CD4-positive, alpha-beta T cell (primary cell): ENCODE measurements at places on chromosomes 4 and X.

GRCh38 chrX:40201329-40201885 lies 103.6 kb upstream of the BCOR start:
- H3K4me3 ChIP-seq = no peak overlapping the region
- peak; percentile 33 for DNase-seq
- H3K27ac ChIP-seq = no peak overlapping the region

GRCh38 chr4:73222466-73223257 lies 35.9 kb downstream of the ANKRD17 start:
- no peaks in the 10 kb centered on the region for H3K36me3 ChIP-seq
- peak overlapping the region; percentile 65 for H3K4me3 ChIP-seq
- peak; percentile 19 for DNase-seq
- H3K27ac ChIP-seq = peak overlapping the region; percentile 90
- no peaks in the 10 kb centered on the region for H3K27me3 ChIP-seq

DNA sequence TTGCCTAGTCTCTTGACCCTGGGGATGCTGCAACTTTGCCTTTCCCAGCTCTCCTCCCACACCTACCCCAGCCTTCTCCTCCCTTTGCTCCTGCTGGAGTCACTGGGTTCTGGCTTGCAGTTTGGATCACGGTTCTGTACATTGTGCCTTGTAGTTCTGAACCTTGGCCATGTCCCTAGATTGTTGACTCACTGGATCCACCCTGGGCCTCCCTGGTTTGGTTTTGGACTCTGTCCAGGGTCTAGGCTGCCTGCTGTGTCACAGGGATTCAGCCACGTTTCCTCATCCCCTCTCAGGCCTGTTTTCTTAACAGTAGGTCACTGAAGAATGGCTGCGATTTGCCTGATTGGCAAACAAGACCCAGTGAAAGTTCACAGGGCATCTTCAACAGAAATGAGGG lies 11.5 kb upstream of the GABRE start:
- H3K36me3 ChIP-seq = no peaks in the 10 kb centered on the region
- no peaks in the 10 kb centered on the region for H3K27me3 ChIP-seq
- H3K4me1 ChIP-seq = no peaks in the 10 kb centered on the region
- DNase-seq = no peak
- no peak overlapping the region for H3K4me3 ChIP-seq

DNA sequence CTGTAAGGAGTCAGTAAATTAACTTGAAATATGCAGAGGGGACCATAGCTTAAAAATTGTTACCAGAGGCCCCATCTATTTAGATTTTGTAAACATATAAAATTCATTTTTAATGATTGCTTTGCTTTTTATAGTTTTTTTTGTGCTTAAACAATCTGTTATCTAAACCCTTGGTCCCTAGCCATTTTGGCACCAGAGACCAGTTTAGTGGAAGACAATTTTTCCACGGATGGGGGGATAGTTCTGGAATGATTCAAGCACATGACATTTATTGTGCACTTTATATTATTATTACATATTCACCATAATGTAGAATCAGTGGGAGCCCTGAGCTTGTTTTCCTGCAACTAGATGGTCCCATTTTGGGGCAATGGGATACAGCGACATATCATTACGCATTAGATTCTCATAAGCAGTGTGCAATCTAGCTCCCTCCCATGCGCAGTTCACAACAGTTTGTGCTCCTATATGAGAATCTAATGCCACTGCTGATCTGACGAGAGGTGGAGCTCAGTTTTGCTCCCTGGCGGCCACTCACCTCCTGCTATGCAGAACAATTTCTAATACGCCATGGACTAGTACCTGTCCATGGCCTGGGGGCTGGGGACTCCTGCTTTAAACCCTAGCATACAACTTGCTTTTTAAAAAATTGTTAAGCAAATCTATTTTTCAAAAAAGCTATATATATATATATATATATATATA lies 5.9 kb downstream of the ZXDA start:
- no peaks in the 10 kb centered on the region for H3K27me3 ChIP-seq
- H3K4me1 ChIP-seq = peaks cover 12% of the 10 kb centered on the region
- DNase-seq = no peak
- H3K4me3 ChIP-seq = no peak overlapping the region
- no peaks in the 10 kb centered on the region for H3K36me3 ChIP-seq
- H3K27ac ChIP-seq = no peak overlapping the region

DNA sequence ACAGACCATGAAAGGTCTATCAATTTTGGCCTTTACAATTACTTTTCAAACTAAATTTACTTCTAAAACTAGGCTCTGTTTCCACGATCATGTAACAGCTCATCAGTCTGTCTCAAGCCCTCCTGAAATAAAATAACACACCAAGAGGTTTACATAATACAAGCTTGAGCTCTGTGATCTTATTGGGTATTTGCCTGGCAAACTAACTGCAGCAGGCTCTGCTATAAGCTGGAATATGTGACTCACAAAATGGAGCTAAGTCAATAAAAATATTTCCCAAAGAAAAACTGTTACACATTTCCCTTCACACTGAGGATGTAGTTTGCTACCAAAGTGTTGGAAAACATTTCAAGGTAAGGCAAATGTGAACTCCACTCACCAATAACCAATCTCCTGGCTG lies 94.7 kb upstream of the GPM6B start:
- H3K4me3 ChIP-seq = no peak overlapping the region
- H3K36me3 ChIP-seq = no peaks in the 10 kb centered on the region
- H3K27me3 ChIP-seq = no peaks in the 10 kb centered on the region

GRCh38 chr4:116332508-116332907 lies 752.9 kb downstream of the TRAM1L1 start:
- H3K36me3 ChIP-seq = no peaks in the 10 kb centered on the region
- no peak for DNase-seq
- H3K4me1 ChIP-seq = no peaks in the 10 kb centered on the region

- H3K27me3 ChIP-seq = no peaks in the 10 kb centered on the region
- DNase-seq = no peak
- H3K27ac ChIP-seq = no peak overlapping the region
- H3K4me3 ChIP-seq = no peak overlapping the region
These were observed 55.5 kb upstream of the TENM3 start for GRCh38 chr4:182187674-182188073.

- H3K36me3 ChIP-seq = no peaks in the 10 kb centered on the region
- no peak for DNase-seq
- H3K4me3 ChIP-seq = no peak overlapping the region
- H3K27me3 ChIP-seq = no peaks in the 10 kb centered on the region
These were observed 404.0 kb downstream of the PPARGC1A start for GRCh38 chr4:23485801-23486200.

GRCh38 chr4:96009427-96010119 lies 169.7 kb downstream of the PDHA2 start:
- no peak overlapping the region for H3K27ac ChIP-seq
- no peaks in the 10 kb centered on the region for H3K27me3 ChIP-seq
- DNase-seq = no peak
- H3K36me3 ChIP-seq = no peaks in the 10 kb centered on the region

GRCh38 chrX:97806238-97806637 lies 922.5 kb downstream of the RPA4 start:
- DNase-seq = no peak
- no peaks in the 10 kb centered on the region for H3K27me3 ChIP-seq
- no peaks in the 10 kb centered on the region for H3K36me3 ChIP-seq
- no peak overlapping the region for H3K27ac ChIP-seq

- H3K4me3 ChIP-seq = no peak overlapping the region
- H3K27ac ChIP-seq = no peak overlapping the region
- H3K36me3 ChIP-seq = no peaks in the 10 kb centered on the region
- H3K27me3 ChIP-seq = no peaks in the 10 kb centered on the region
- DNase-seq = no peak
These were observed 88.0 kb upstream of the MAGEB18 start for GRCh38 chrX:26050099-26050498.

- peaks cover 22% of the 10 kb centered on the region for H3K4me1 ChIP-seq
- H3K36me3 ChIP-seq = peaks cover 17% of the 10 kb centered on the region
- no peak overlapping the region for H3K4me3 ChIP-seq
- H3K27me3 ChIP-seq = no peaks in the 10 kb centered on the region
These were observed 41.0 kb downstream of the MAP7D3 start for GRCh38 chrX:136210243-136210642.

DNA sequence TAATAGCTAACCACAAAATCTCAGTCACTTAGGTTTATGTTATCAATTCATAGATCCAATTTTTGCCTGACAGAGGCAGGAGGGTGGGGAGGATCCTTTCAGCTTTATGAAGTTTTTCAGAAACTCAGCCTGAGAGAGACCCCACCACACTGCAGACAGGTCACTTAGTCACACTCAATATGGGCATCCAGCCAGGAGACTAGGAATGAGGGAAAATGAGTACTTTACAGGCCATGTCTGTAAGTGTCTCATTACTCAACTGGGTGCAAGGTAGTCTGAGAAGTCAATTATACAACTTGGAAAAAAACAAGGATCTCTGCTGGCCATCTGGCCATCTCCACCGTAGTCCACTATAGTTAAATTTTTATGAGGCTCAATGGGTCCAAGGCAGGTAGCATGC lies 365.9 kb downstream of the INPP4B start:
- no peak overlapping the region for H3K4me3 ChIP-seq
- no peak overlapping the region for H3K27ac ChIP-seq
- no peaks in the 10 kb centered on the region for H3K27me3 ChIP-seq
- DNase-seq = no peak
- H3K4me1 ChIP-seq = no peaks in the 10 kb centered on the region
- H3K36me3 ChIP-seq = no peaks in the 10 kb centered on the region

GRCh38 chr4:82561786-82562563 lies at the start of gene TMEM150C:
TMEM150C (minus strand) TSS chr4:82561988; CDS start chr4:82504657, 57,331 bp downstream.
- H3K4me1 ChIP-seq = peaks cover 7% of the 10 kb centered on the region
- no peak within 1 kb of the TSS for H3K4me3 ChIP-seq
- no peak within 1 kb of the TSS for H3K27ac ChIP-seq

DNA sequence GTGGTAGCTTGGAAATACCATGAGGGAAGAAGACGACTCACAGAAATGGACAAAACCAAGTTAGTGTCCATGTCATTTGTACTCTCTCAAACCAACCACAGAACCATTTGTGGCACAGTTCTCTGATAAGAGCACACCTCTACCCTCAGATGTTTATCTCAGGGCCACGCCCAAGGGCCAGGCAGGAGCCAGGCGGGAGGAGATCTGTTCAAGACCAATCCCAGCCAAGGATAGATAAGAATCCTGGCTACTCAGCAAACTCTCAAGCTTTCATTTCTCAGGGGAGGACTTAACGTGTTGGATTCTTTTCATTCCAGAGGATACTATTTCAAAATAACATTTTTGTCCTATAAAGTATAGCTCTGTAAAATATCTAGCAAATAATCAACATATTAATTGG lies 95.0 kb downstream of the NYX start:
- no peaks in the 10 kb centered on the region for H3K27me3 ChIP-seq
- H3K4me3 ChIP-seq = no peak overlapping the region
- H3K27ac ChIP-seq = no peak overlapping the region
- DNase-seq = no peak

- no peaks in the 10 kb centered on the region for H3K36me3 ChIP-seq
- no peak overlapping the region for H3K4me3 ChIP-seq
- DNase-seq = no peak
- H3K27me3 ChIP-seq = peaks cover 8% of the 10 kb centered on the region
- H3K4me1 ChIP-seq = no peaks in the 10 kb centered on the region
These were observed 42.2 kb upstream of the SORCS2 start for GRCh38 chr4:7150036-7150635.

- peaks cover 13% of the 10 kb centered on the region for H3K4me1 ChIP-seq
- H3K4me3 ChIP-seq = peak within 1 kb of the TSS; percentile 54
- H3K27me3 ChIP-seq = peaks cover 36% of the 10 kb centered on the region
- DNase-seq = peak; percentile 49
- H3K36me3 ChIP-seq = no peaks in the 10 kb centered on the region
These were observed at the start of gene CFAP299 for GRCh38 chr4:80335554-80336358. CFAP299 (plus strand) TSS chr4:80335730.

DNA sequence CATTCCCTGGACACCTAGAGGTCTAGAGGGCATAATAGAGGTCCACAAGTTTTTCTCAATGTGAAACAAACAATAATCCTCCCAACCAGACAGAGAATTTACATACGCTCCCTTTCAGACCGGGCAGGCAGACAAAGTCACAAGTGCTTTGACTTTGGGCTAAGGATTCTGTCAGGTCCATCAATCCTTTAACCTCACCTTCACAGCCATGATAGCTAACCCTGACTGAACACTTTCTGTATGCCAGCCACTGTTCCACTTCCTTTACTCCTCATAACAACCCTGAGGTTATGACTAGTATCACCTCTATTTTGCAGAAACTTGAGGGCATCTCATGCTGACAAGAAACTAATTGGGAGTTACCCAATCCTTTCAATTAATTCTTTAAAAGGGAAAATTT lies 118.8 kb upstream of the AFF2 start:
- peak; percentile 38 for DNase-seq
- no peaks in the 10 kb centered on the region for H3K27me3 ChIP-seq
- no peaks in the 10 kb centered on the region for H3K36me3 ChIP-seq
- H3K4me1 ChIP-seq = peaks cover 21% of the 10 kb centered on the region

DNA sequence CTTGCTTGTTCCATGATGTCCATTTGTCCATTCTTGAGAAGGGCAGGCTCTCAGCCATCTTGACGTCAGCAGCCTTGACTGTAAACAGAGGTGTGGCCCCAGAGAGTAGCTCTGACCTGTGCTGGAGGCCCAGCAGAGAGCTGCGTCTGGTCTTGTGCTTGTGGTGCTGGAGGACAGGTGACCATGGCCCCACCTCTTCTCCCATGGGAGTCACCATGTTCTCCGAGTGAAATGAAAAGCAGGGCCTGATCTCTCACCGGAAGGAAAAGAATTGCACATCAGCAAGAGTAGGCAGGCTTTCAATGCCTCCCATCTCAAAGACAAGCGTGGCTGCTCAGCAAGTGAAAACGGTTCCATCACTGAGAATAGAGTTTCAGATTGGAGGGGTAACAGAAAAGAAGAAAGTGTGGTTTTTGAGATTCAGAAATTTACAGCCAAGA lies 11.5 kb downstream of the PARM1 start:
- no peak for DNase-seq
- no peak overlapping the region for H3K27ac ChIP-seq
- H3K4me3 ChIP-seq = no peak overlapping the region
- no peaks in the 10 kb centered on the region for H3K27me3 ChIP-seq
- no peaks in the 10 kb centered on the region for H3K36me3 ChIP-seq

DNA sequence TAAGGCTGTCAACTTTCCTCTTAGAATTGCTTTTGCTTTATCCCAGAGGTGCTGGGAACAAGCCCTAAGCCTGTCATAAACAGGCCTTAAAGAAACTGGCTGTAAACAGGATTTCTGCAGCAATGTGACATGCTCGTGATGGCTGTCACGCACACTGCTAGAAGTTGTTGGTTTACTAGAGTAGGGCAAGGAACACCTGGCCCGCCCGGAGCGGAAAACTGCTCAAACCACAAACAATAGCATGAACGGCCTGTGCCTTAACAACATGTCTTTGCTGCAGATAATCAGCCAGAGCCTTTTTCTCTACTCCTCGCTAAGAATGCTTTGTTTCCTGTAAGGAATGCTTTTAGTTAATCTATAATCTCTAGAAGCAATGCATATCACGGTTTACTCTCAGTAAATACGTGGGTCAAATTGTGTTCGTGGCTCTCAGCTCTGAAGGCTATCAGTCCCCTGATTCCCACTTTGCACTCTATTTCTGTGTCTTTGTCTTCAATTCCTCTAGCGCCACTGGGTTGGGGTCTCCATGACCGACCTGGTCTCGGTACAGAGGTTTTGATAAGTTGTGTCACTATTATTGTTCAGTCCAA lies 318.3 kb downstream of the GLUD2 start:
- no peak overlapping the region for H3K27ac ChIP-seq
- no peaks in the 10 kb centered on the region for H3K4me1 ChIP-seq
- H3K27me3 ChIP-seq = no peaks in the 10 kb centered on the region
- H3K36me3 ChIP-seq = no peaks in the 10 kb centered on the region

GRCh38 chrX:46837558-46838485 lies 979 bp downstream of the RP2 start:
- no peaks in the 10 kb centered on the region for H3K27me3 ChIP-seq
- no peaks in the 10 kb centered on the region for H3K36me3 ChIP-seq
- peak overlapping the region; percentile 98 for H3K4me3 ChIP-seq
- H3K4me1 ChIP-seq = peaks cover 6% of the 10 kb centered on the region
- H3K27ac ChIP-seq = peak overlapping the region; percentile 78
- DNase-seq = no peak

GRCh38 chrX:79366556-79366872 lies 620 bp downstream of the ITM2A start:
- DNase-seq = no peak
- peaks cover 11% of the 10 kb centered on the region for H3K36me3 ChIP-seq
- H3K27me3 ChIP-seq = no peaks in the 10 kb centered on the region
- H3K4me1 ChIP-seq = peaks cover 14% of the 10 kb centered on the region
